ENCODE measurements at places on chromosomes 1 and 21.
A peak's percentile ranks its signal among the peaks of the same experiment; 100 is the strongest.

DNA sequence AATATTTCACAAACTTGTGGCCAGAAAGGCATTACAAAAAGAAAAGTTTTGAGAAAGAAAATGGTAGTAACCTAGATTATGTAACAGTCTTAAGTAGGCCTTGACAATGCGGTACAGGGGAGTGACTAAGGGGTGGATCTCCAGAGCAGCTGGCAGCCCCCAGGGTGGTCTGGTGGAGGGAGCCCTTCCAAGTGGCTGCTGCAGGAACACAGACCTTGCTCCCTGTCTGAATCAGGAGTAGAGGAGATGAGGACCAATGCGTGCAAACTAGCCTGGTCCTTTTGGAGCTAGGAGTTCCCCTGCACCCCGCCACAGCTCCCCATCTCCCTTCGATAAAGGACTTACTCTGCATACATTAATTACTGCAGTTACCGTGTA is 189.0 kb downstream of the NFIA start:
- H3K4me1 ChIP-seq = no peaks in the 10 kb centered on the region
- H3K27ac ChIP-seq = no peak overlapping the region
- no peak for DNase-seq
- H3K36me3 ChIP-seq = no peaks in the 10 kb centered on the region
- H3K27me3 ChIP-seq = no peaks in the 10 kb centered on the region

- no peaks in the 10 kb centered on the region for H3K27me3 ChIP-seq
- no peaks in the 10 kb centered on the region for H3K4me1 ChIP-seq
- no peak overlapping the region for H3K27ac ChIP-seq
These were observed 13.2 kb downstream of the SYT2 start for GRCh38 chr1:202697038-202697437.

DNA sequence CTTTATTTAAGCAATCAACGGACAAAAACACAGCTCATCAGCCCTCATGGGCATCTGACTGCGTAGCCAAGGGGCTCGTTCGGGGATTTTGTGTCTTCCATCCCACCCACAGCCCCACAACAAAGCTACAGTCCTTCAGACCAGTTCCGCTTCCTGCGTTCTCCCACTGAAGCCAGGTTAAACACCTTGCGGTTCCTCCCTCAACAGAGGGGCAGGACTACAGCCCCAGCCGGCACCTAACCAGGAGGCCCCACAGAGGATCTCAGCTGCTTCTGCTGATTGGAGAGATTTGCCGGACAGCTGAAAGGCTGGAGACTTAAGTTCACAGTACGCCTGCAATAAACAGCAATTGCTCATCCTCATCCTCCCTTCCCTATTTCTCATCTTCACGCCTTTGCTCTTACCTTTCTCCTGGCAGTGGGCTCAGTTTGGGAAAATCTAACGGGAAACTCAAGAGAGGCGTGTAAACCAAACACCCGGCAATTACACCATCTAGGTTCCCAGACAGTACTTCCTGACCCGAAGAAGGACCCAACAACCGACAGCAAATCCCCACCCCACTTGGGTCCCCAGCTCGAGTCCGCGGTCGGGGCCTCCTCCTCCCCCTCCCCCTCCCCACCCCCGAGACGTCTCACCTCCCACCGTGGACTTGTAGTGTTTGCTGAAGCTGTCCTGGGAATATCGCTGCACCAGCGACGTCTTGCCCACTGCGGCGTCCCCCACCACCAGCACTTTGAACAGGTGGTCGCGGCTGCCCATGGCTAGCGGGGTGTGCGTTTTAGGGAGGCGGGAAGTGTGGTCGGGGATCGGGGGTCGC is 876 bp downstream of the RAB29 start:
- no peaks in the 10 kb centered on the region for H3K4me1 ChIP-seq
- H3K27me3 ChIP-seq = no peaks in the 10 kb centered on the region
- H3K4me3 ChIP-seq = peak overlapping the region; percentile 66
- H3K27ac ChIP-seq = peak overlapping the region; percentile 30
- DNase-seq = peak; percentile 23

GRCh38 chr1:5744911-5745799 is 247.1 kb downstream of the NPHP4 start:
- no peak overlapping the region for H3K4me3 ChIP-seq
- H3K27ac ChIP-seq = no peak overlapping the region
- H3K27me3 ChIP-seq = no peaks in the 10 kb centered on the region

GRCh38 chr1:200738327-200738948 is at the start of gene CAMSAP2:
TSS of gene CAMSAP2 (plus strand) at chr1:200738893. CDS start at chr1:200739828, 935 bp downstream.
- H3K4me3 ChIP-seq = peak within 1 kb of the TSS; percentile 96
- H3K27ac ChIP-seq = peak within 1 kb of the TSS; percentile 97
- H3K36me3 ChIP-seq = no peaks in the 10 kb centered on the region
- H3K27me3 ChIP-seq = no peaks in the 10 kb centered on the region
- H3K4me1 ChIP-seq = no peaks in the 10 kb centered on the region

DNA sequence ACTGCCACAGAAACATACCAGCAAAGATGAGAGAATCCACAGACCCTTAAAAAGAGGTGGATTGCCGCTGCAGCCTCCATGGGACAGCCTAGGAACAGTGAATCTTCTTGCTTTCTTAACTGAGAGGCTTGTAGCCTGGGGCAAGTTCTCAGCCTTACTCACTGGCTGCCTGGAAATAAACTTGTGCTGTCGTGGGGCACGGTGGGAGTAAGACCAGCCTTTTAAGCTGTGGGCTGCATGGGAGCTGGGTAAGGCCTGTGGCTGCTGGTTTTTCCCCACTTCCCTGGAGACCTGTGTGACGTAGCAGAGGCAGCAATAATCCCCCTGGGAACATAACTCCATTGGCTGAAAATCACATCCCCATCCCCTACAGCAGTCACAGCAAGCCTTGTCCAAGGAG is 30.8 kb downstream of the CD2 start:
- no peaks in the 10 kb centered on the region for H3K27me3 ChIP-seq
- no peak overlapping the region for H3K27ac ChIP-seq
- no peak for DNase-seq
- no peak overlapping the region for H3K4me3 ChIP-seq

- H3K4me1 ChIP-seq = no peaks in the 10 kb centered on the region
- H3K27me3 ChIP-seq = no peaks in the 10 kb centered on the region
- no peaks in the 10 kb centered on the region for H3K36me3 ChIP-seq
- H3K27ac ChIP-seq = no peak overlapping the region
These were observed 203.8 kb upstream of the DAB1 start for GRCh38 chr1:57627612-57628011.

DNA sequence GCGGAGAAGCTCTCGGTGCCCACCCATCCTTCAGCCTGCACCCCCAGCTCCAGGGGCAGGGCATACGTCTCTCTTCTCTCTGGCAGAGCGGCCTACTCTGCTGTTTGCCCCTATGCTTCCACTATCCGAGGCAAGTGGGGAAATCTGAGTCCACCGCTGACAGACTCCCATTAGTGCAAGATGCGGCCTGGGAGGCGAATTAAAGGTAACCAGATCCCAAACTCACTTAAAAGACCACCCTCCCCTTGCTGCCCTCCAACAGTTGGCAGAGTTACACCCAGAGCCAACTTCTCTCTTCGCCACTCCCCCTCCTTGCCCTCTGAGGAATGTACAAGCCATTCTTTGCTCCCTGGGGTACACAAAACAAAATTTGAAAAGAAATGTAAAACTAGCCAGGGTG is 6.4 kb downstream of the FOXD3 start:
- peaks cover 4% of the 10 kb centered on the region for H3K4me1 ChIP-seq
- no peaks in the 10 kb centered on the region for H3K36me3 ChIP-seq
- H3K4me3 ChIP-seq = no peak overlapping the region
- H3K27me3 ChIP-seq = peaks cover 96% of the 10 kb centered on the region
- no peak for DNase-seq

- no peak for DNase-seq
- no peaks in the 10 kb centered on the region for H3K36me3 ChIP-seq
- no peak overlapping the region for H3K27ac ChIP-seq
- H3K4me1 ChIP-seq = no peaks in the 10 kb centered on the region
These were observed 17.4 kb upstream of the GJA9 start for GRCh38 chr1:38898653-38899230.

GRCh38 chr1:221739677-221740025 is 2.2 kb downstream of the DUSP10 start:
- H3K27ac ChIP-seq = no peak overlapping the region
- no peak overlapping the region for H3K4me3 ChIP-seq
- peaks cover 4% of the 10 kb centered on the region for H3K4me1 ChIP-seq

DNA sequence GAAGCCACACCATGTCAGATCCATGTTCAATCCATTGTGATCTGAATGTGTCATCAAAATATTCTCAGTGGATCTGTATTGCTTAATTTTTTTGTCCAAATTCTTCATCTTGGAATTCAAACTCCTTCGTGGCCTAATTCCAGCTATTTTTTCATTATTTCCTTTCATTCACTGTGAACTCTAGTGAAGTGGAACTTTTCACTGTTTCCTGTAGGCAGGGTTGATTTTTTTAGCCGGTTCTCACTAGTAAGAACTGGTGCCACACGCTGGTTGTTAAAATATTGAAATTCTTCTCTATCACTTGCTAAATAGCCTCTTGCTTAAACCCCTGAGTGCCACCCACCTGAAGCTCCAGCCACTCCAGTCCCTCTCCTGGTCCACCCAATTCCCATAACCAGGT is 7.6 kb upstream of the S100A11 start:
- H3K4me3 ChIP-seq = no peak overlapping the region
- no peaks in the 10 kb centered on the region for H3K36me3 ChIP-seq
- H3K4me1 ChIP-seq = peaks cover 5% of the 10 kb centered on the region
- H3K27me3 ChIP-seq = no peaks in the 10 kb centered on the region

DNA sequence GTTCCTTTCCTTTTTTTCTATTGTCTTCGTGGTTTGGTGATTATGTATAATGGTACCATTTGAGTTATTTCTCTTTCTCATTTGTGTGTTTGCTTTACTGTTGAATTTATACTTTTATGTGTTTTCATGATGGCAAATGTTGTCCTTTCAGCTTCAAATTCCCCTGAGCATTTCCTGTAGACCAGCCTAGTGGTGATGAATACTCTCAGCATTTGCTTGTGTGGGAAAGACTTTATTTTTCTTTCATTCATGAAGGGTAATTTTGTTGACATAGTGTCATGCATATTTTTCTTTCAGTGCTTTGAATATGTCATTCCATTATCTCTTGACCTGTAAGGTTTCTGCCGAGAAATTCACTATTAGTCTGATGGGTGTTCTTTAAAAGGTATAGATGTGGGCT is 166.6 kb upstream of the GORAB start:
- DNase-seq = no peak
- no peak overlapping the region for H3K27ac ChIP-seq
- no peak overlapping the region for H3K4me3 ChIP-seq
- no peaks in the 10 kb centered on the region for H3K27me3 ChIP-seq
- H3K36me3 ChIP-seq = no peaks in the 10 kb centered on the region
